ENCODE measurements at places on chromosomes 12 and 14.

DNA sequence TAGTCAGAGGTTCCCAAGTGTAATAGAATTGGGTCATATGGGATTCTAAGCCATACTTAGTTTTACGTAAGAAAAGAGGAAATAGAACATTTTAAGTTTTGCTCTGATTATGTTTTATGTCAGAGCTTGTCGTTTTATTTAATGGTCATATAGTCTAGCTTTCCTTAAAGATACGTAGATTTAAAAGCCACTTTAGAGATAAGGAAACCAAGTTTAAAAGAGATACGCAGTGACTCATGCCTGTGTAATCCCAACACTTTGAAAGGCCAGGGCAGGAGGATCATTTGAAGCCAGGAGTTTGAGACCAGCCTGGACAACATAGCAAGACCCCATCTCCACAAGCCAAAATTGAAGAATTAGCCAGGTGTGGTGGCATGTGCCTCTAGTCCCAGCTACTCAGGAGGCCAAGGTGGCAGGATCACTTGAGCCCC, 19.5 kb downstream of the MAPK1IP1L start:
- no peak for DNase-seq

DNA sequence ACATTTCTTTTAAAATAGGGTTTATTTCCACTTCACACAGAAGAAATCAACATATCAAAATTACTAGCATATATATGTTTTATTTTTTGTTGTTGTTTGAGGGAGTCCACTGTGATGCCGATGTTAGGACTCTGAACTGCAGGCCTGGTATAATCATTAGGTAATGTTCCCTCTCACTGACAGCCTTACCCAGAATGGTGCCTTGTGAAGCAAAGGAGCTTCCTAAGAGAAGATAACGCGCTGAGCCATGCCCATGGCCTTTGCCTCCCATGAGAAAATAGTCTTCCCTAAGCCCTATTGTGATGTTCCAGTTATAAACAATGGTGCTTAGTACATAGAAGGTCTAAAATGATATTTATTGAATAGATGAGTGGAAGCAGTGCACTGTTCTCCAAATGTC, 12.0 kb downstream of the GNG2 start:
- no peak for DNase-seq

GRCh38 chr12:5047094-5047493, 3.4 kb downstream of the KCNA5 start:
- no peak for DNase-seq

GRCh38 chr14:68921049-68921448, 58.1 kb downstream of the ACTN1 start:
- no peak for DNase-seq

DNA sequence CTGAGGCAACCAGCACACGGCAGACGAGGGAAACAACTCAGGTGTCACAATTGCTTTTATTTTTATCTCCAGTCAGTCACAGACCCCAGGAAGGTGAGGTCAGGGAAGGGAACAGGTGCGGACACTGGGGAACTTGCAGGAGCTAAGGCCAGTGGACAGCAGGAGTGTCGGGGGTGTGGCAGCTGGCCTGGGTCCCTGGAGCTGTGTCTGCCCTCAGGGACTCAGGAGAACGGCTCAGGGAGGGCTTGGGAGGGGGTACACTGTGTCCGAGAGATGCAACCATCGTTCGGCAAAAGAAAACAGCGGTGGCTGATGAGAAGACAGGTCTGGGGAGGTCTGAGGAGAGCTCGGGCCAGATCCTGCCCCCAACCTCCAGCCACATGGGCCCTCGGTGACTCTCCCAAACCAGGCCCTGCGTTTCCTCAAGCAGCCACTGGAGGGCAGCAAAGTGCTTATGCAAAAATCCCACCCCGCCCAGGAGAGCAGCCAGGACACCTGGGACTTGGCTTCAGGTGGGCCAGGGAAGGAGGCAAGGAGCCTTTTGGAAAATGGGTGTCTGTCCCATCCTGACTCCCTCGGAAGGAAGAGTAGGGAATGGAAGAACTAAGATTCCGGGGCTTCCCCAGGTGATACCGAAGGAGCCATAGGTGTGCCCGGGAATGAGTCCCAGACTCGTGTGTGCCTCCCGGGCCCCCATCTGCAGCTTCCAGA, 24.1 kb upstream of the BCDIN3D start:
- DNase-seq, result peak; percentile 77

GRCh38 chr14:91237219-91237618, 7.3 kb downstream of the GPR68 start:
- DNase-seq, result no peak

DNA sequence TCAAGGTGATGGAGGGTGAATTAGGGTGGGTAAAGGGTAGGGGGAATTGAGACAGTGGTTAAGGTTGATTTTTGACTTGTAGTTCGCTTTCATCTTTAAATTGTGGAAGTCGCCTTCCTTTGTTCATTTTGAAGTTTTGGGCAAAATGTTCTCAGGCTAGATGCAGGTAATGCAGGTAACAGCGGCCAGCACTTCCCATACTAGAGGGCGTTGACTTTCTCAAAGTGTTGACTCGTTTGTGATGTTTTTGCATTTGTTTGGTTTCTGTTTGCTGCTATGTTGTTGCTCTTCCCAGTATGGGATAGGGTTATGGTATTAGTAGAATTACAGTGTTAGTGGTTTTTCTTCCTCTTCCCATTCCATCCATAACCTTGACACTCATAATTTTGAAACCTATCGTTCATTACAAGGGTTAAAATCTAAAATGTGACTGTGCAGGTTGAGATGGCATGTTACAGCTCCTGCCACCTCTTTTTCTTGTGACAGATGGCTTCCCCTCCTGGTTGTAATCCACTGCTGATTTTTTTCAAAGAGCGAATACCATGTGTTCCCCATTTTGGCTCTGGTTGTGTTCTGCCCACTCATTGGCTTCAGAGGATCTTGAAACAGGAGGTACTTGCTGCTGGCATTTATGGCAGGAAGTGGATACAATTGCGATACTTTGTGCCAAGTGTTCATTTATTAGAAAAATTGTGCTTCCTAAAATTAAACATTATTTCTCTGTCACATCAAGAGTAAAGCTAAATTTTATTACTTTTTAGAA, 57.1 kb downstream of the ERC1 start:
- no peak for DNase-seq

DNA sequence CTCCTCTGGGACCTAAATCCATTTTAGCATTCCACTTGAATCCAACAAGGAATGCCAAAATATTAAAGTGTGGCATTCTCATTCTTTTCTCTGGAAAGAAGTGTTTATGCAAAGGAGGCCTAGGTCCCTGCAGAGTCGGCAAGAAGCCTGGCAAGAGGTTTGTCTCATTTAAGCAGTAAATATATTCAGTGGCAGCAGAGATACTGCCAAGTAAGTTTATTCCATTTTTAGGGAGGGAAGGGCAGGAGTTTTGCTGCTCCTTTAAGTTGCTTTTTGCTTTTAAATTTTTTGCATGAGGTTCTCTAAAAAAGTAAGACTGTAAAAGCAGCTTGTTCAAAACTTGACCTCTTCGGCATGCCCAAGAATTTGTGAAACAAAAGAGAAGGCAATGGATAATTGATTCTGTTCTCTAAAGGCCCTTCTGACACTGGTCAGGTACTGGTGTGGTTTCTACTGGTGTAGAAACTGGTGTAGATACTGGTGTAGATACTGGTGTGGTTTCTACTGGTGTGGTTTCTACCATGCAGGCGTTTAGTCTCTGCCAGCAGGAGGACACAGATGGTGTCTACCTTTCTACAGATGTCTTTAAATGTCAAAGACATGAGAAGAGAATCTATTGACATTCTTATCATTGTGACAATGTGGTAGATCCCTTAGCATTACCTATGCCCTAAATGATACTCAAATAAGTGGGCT, 107.3 kb downstream of the SAMD4A start:
- DNase-seq, result no peak

GRCh38 chr14:58488550-58488949, 61.0 kb downstream of the KIAA0586 start:
- DNase-seq, result no peak

- no peak for DNase-seq
These were observed 101.2 kb downstream of the PEBP1 start for GRCh38 chr12:118237052-118237665.

DNA sequence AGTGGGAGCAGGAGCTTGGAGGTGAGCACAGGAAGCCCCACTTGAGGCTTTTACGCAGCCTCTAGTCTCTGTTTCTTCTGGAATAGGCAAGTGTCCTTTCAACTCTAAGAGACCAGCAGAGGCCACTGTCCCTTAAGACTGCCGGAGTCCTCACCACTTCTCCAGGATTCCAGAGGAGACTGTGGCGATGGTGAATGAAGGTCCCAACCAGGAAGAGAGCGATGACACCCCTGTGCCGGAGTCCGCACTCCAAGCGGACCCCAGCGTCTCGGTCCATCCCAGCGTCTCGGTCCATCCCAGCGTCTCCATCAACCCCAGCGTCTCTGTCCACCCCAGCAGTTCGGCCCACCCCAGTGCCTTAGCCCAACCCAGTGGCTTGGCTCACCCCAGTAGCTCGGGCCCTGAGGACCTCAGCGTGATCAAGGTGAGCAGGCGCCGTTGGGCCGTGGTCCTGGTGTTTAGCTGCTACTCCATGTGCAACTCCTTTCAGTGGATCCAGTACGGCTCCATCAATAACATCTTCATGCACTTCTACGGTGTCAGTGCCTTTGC, 442 bp downstream of the FLVCR2 start:
- DNase-seq, result no peak

- DNase-seq, result no peak
These were observed 10.1 kb downstream of the SMCO2 start for GRCh38 chr12:27456618-27457017.

DNA sequence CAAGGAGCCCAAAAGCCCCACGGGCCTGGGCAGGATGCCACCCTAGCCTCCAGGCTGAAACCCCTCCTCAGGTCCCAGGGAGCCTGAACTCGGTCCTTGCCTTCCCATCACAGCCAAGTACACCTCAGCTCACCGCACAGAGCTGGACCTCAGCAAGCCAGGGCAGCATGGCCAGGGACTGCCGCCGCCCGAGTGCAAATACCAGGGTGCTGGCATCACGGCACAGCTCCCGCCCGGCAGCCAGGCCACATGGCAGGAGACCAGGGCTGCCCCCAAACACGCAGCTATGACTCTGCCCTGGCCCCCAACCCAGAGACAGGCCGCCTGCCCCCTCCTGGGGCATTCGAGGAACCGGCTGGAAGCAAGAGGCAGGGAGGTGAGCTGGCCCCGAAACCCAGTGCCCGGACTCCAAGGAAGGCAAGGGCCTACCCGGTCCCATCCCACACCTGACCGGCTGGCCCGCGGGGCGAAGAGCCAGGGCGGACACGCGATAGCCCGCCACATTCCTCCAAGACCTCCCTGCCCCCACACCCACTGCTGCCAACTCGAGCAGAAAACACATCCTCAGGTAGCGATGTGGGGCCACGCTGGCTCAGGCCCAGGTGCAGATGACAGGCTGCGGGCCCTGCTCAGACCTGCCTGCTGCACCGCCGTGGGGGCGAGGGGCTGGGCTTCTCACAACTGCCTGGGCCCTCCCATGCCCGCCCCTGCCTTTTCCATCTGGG, 2.7 kb downstream of the JAG2 start:
- DNase-seq, result no peak

- DNase-seq, result no peak
These were observed 279.4 kb upstream of the SYT1 start for GRCh38 chr12:78585132-78585531.

DNA sequence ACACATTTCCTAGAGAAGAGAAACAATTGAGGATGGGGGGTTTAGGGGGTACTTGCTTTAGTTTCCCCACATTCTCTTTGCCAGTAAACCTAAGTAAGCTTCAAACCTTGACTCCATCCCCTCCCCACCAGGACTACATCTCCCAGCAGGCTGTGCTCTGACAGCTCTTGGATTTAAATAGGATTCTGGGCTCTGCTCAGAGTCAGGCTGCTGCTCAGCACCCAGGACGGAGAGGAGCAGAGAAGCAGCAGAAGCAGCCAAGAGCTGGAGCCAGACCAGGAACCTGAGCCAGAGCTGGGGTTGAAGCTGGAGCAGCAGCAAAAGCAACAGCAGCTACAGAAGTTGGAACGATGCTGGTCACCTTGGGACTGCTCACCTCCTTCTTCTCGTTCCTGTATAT, 20.6 kb downstream of the RDH12 start:
- DNase-seq, result no peak

DNA sequence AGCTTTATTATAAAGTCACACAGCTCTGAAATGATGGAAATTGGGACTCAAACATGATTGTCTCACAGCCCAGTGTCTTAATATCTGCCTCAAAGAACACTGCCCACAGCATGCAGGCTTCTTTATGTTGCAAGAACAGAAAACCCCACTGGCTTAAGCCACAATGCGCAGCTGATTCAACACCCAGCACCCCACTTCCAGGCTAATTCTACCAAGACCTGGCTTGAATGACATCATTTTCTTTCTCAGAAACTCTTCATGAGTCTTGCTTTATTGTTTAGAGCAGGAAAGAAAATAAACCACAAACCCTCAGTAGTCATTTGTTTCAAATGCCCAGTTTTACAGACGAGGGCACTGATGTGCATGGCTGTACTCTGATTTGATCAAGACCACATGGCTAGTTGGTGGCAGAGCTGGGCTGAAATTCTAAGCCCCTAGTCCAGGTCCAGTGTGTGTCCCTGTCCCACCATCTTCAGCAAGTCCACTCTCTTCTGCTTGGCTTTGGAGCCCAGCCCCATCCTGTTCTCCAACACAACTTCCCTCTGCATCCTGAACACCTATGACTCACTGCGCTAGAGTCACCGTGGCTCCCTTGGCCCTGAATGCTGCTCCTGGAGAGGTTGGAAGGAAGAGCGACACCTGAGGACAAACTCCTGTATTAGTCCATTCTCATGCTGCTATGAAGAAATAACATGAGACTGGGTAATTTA, 50.3 kb upstream of the SRSF5 start:
- DNase-seq, result peak; percentile 18

DNA sequence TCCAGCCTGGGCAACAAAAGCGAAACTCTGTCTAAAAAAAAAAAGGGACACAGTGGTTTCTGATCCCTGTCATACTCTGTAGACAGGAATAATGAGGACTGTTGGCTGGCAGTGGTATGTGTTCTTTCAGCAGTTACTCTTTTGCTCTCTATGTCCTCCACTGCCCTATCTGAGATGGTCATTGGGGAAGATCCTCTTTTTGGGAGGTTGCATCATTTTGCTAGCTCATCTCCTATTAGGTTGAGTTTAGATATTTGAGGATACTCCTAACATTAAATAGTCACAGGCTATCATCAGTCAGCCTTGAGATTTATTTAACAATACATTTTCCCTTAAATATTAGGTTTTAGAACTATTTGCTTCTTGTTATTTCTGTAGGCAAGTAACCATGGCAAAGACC, 5.9 kb upstream of the CCDC91 start:
- no peak for DNase-seq

- no peak for DNase-seq
These were observed 8.6 kb downstream of the TECPR2 start for GRCh38 chr14:102371361-102371760.

Data from CD4-positive, alpha-beta T cell treated with Interleukin-17A for 4 hours (primary cell).